ENCODE measurements at places on chromosomes 16 and 17.

- no peak for DNase-seq
These were observed 291.0 kb downstream of the SNX29 start for GRCh38 chr16:12267491-12267890.

- DNase-seq, result no peak
These were observed 17.1 kb downstream of the CDH16 start for GRCh38 chr16:66901626-66902025.

GRCh38 chr17:10471858-10472257 lies 2.5 kb upstream of the MYH4 start:
- DNase-seq, result no peak

DNA sequence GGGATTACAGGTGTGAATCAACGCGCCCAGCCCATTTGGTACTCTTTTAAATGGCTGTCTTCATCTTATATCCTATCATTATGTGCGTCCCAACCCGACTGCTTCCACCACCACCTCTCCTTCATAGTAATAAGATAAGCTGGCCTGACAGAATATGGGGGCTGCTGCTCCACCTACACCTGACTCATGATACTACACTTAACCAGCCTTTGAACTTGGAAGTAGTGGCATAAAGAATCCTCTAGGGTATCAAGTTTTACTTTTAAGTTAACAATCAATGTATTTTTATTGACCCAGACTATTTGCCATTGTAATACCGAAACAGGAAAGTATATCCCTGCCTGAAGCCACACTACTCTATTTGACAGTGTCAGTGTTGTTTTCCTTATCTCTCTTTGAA lies 18.8 kb downstream of the PDZD9 start:
- no peak for DNase-seq

- DNase-seq, result no peak
These were observed 23.2 kb upstream of the LONP2 start for GRCh38 chr16:48220891-48221290.

GRCh38 chr17:82832411-82832810 lies 7.4 kb downstream of the ZNF750 start:
- DNase-seq, result peak; percentile 56

- no peak for DNase-seq
These were observed 6.2 kb downstream of the BECN1 start for GRCh38 chr17:42817866-42818265.

DNA sequence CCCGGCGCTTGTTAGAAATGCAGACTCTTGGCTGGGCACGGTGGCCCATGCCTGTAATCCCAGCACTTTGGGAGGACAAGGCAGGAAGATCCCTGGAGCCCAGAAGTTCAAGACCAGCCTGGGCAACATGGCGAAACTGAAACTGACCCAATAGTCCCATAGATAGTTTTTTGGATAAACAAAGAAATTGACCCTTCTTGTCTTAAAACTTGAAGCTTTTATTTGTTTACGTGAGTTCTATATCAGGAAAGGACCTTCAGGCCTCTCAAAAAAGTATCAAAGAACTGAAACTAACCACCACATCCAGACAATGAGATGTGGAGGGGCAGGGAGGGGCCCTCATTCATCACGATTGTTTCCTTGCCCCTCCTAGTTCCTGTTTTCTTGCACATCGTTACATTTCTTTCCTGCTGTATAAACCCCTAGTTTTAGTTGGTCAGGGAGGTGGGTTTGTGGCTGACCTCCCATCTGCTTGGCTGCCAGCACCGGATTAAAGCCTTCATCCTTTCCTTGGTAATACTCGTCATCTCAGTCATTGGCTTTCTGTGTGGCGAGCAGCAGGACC lies 29.9 kb upstream of the PRM1 start:
- DNase-seq, result no peak

- DNase-seq, result no peak
These were observed 143.8 kb upstream of the CRHR1 start for GRCh38 chr17:45640141-45640850.

DNA sequence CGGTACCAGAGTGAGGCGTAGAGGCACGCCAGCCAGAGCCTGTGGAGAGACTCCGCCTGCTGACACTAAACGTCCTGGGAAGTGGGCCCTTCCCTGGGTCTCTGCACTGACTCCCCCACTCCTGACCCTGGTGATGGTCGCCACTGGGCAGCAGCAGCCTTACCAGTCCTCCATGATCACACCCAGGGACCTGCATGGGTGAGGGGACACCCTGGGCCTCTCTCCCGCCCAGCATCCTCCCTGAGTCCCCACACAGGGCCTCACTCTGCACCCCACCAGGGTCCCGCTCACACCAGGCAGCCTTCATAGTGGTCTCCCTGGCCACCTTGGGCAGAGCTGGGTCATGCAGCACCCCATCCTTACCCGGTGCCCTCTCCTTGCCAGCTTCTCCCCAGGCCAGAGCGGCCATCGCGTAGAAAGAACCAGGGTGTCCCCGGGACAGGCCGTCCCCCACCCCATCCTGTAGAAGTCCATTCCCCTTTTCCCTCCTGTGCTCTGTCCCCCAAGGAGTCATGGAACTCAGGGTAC lies 10.7 kb downstream of the RGS11 start:
- no peak for DNase-seq

Measured in NCI-H187 (cell line).